NCI-H2081 treated with DMSO at 0.1 percent for 48 hours (cell line): ENCODE measurements at places on chromosomes 2 and 18.

DNA sequence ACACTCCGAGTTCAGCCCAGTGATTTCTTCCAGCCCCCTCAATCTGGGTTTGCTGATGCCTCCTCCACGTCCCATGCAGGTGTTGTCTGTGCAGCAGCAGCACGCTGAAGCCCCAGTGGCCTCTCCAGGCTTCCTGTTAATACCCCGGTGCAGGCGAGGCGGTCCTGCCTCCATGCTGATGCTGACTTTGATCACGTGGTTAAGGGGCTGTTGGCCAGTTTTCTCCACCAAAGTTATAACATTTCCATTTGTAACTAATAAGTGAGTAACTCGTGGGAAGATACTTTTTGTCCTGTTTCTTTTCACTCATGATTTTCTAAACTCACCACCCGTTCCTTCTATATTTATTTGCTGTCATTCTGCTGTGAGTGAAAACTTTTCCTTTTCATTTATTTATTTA lies 42.5 kb upstream of the TMEM18 start:
- no peak for DNase-seq

- no peak for DNase-seq
Observed at GRCh38 chr18:28183418-28184078, 6.6 kb upstream of the CDH2 start.

DNA sequence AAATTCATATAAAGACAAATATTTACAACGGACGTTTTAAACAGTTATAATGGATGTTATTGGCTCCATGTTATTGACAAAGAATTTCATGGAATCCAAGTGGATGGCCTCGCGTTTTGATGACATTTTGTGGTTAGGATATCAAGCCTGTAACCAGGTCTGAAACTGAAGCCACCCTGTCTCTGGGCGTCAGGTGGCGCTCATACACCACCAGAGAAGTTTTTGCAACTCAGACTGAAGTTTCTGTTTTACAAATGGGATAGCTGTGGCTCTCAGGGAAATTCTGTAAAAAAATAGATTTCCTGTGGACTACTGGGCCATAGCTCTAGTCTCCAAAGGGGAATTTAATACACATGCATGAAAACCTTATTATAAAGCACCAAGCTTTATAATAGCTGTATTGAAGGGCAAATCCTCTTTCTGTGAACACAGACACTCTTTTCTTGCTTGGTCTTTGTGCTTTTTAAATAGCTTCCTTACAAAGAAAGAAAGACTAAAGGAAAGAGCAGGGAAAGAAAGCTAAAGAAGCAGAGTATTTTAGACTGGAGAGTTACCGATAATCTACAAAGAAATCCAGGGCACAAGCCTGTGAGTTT lies 86.7 kb downstream of the C18orf54 start:
- no peak for DNase-seq

DNA sequence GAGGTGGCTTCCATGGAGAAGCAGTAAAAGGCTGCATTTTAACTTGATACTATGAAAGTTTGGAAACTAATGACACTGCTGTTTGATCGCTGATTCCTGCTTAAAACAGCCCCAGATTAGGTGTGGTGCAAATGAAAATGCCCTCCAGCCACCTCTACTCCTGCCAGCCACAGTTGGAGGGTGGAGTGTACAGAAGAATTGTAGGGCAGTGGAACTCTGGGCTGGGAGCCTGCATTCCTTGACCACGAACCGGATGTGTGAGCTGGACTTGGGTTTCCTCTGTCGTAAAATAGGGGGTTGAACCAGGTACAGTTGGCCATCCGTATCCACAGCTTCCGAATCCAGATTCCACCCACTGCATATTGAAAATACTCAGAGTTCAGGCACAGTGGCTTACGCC lies 84.6 kb upstream of the RFX8 start:
- no peak for DNase-seq

- no peak for DNase-seq
Observed at GRCh38 chr2:120430501-120430830, 84.5 kb downstream of the INHBB start.

- DNase-seq: no peak
Observed at GRCh38 chr2:121147766-121148165, 137.2 kb downstream of the TFCP2L1 start.

DNA sequence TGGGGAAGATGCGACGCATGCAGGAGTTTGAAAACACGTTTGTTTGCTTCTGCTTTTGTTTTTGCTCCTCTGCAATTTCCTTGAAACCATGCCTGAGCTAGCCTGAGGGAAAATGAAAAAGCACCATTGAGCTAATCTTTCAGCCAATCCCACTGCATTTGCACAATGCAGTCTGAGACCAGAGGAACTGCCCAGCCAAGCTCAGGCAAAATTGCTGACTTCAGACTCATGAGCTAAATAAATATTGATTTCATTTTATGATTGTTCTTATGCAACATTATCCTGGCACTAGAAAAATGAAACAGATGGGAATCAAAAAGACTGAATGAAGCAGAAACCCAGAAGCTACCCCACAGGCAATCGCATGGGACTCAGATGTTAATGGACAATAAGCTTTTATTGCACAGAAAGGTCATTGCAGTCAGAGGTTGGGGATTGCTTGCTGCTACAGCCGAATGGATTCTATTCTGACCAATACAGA lies 37.0 kb downstream of the TPRKB start:
- DNase-seq: no peak
